ENCODE measurements at places on chromosomes 1 and 21.

GRCh38 chr1:226949401-226949800 lies 9.3 kb downstream of the COQ8A start:
- no peak for DNase-seq

GRCh38 chr21:45916011-45916840 lies 65.3 kb upstream of the COL6A1 start:
- no peak for DNase-seq

DNA sequence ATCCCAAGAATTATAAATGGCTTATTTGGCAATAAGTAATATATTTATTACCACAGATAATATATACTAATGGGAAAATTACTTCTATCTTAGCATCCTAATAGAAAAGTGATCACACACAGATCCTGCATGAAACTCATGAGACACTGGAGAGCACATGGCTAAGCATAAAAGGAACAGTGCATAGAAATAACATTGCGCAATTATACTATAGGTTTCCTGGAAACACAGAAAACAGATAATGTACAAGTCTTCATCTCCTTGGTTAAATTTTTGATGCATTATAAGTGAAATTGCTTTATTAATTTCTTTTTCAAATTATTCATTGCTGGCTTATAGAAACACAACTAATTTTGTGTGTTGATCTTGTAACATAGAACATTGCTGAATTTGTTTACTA lies 210.4 kb downstream of the USH2A start:
- DNase-seq = no peak

DNA sequence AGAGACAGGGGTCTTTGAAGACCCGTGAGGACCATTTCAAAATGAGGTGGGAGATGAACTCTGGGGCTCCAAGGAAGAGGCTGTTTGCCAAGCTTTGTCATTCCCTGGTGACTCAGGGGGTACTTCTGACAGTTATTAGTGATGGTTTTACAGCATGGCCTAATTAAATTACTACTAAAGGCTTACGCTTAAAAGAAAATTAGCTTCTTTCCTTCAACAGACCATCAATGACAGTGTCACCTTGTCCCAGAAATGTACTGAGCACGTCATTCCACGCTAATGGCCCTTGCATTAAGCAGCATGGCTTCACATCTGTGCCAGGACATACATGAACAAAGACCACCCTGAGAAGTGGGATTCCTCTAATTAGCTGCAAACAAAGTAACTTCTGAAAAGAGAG lies 5.1 kb upstream of the UTS2 start:
- no peak for DNase-seq

- DNase-seq = no peak
These were observed 101.5 kb upstream of the TLR5 start for GRCh38 chr1:223244366-223245103.

DNA sequence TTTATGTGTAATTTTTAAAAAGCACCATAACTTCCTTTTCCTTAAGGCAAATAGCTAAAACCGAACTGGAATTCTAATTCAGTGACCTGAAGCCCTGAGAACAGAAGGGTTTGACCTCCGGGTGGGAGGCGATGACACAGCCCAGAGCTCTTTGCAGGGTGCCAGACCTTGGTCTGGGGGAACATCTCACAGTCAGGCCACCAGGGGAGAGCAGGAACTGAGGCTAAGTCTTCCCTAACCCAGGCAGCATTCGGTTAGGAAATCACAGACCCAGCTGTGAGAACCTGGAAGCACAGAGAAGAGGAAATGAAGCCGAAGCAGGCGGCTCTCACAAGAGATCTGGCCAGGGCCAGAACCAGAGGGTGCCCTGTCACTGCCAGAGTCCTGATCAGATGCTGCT lies 444.8 kb downstream of the TTLL7 start:
- no peak for DNase-seq

- no peak for DNase-seq
These were observed 88.5 kb upstream of the GCLM start for GRCh38 chr1:93997756-93998155.

DNA sequence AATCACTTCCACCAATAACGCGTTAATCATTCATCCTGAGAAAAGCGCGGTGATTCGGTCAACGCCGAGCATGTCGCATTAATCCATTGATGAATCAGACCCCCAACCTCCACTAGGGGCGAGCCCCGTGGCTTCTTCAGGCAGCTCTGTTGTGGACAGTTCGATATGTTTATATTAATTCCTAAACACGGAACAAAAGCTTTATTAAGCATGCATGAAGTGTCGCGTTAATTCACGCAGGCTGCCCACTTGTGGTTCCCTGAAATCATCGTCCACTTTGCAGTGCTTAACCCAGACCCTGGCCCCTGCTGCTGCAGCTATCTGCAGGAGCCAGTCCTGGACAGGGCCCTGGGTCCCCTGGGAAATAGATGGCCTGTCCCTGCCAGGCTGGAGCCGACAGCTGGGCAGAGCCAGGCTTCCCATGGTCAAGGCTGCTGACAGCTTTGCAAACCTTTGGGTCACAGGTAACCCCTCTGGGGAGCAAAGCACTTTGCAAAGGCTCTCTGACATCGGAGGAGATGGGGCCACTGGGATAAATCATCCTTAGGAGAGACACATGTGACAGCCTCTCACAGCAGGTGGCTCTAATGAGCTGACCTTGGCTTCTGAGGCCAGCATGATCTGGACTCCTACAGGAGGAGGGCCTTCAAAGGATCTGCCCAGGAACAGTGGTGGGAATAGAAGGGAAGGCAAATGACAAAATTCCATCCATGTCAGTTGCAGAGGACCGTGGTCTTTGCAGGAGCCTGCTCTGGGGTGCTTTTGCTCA lies 137.0 kb upstream of the AJAP1 start:
- DNase-seq = no peak

- no peak for DNase-seq
These were observed 23.4 kb downstream of the PLEKHO1 start for GRCh38 chr1:150173141-150173585.

DNA sequence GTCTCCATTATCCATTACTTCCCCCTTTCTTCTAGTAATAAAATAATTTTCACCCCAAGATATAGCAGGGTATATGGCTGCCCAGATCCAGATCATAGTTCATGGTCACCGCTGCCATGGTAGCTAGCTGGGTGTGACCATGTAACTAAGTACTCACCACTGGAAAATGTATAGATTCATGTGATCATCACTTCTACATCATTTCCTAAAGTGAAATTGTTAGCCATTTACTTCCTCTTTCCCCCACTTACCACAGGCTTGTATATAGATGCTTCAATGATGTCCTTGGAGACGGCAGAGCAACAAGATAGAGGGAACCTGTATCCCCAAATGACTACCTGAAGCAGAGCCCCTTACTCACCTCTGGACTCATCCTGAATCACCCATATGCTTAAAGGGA lies 22.7 kb upstream of the EYA3 start:
- DNase-seq = no peak

DNA sequence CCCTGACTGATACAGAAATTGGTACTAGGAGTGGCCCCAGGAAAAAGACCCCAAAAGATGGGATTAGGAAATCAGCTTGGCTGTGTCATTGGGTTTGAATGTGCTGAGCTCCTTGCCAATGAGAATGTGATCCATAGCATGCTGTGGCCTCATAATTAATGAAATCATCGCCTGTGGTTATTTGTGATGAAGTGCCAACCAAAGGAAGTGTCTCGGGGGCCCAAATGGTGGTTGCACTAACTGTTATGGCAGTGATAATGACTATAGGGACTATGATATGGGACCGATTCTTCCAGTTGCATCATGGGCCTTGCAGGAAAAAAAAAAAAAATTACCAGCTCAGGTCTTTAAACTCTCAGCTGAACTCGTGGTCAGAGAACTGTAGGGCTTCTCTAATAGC lies 15.4 kb upstream of the ZDHHC18 start:
- no peak for DNase-seq

DNA sequence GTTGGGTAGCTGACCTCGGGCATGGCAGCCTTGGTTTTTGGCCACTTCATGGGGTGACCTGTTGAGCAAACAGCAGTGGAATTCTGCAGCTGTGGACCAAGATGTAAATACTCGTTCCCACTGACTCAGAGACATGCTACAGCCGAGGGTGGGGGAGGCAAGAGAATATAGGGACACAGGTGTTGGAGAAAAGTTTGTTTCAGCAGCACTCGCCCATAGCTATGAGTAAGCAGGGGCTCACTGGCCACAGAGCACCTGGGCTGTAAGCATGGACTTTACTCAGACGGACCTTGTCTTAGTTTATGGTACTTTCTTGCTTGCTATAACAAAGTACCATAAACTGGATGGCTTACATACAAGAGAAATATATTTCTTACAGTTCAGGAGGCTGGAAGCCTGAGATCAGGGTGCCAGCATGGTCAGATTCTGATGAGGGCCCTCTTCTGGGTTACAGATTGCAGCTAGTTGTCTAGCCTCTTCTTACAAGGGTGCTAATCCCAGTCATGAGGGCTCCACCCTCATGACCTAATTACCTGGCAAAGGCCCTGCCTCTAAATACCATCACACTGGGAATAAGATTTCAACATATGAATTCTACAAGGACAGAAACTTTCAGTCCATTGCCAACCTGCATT lies 437.2 kb upstream of the DAB1 start:
- no peak for DNase-seq

DNA sequence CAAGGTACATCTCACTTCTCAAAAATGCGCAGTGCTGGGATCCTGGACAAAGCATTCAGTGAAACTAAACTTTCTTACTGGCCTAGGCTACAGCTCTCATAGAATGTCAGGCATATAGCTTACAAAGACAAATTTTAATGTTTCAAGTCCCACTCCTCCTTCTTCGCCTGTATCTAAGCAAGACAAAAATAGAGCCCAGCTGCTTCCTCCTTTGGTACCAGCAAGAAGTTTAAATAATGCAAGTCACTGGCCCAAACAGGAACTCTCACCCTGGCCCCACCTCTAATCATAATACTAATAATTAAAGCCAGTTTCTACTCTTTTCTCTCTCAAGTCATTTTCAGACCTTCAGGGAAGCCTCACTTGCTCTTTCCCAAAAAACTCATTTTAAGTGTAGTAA lies 1267.9 kb downstream of the MRPL39 start:
- DNase-seq = no peak

GRCh38 chr1:75079538-75080290 lies 54.5 kb upstream of the LHX8 start:
- DNase-seq = peak; percentile 16

DNA sequence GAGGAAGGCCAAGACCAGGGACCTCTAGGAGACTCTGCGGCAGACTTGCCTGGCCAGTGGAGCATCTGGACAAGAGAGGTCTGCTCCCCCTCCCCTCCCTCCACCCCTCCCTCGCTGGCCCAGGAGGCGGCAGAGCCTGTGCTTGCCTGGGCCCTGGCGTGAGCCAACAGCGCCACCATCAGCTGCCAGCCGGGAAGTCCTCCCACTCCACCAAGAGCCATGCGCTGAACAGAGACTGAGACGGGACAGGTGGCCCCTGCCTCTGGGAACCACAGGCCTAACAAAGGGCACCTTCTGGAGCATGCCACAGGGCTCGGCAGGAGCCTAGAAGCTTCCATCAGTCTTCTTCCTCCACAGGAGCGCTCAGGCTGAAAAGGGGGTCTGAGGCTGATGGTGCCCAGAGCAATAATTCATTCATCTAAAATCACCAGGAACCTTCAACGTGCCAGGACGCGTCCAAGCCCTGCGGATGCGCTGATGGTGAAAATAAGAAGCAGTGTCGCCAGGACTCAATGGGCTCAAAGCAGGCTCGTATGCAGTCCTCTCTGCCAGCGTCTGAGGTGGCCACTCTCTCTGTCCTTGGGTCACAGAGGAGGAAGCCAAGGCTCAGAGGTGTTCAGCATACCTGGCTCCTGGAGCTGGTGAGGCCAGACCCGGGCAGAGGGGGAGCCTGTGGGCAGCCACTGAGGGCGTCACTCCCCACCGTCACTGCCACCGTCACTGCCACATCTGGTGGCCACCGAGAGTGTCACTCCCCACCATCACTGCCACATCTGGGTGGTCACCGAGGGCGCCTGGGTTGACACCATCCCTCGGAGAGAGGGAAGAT lies 161.2 kb downstream of the NPHP4 start:
- DNase-seq = no peak

GRCh38 chr1:202230939-202231645 lies 37.5 kb downstream of the LGR6 start:
- DNase-seq = no peak

DNA sequence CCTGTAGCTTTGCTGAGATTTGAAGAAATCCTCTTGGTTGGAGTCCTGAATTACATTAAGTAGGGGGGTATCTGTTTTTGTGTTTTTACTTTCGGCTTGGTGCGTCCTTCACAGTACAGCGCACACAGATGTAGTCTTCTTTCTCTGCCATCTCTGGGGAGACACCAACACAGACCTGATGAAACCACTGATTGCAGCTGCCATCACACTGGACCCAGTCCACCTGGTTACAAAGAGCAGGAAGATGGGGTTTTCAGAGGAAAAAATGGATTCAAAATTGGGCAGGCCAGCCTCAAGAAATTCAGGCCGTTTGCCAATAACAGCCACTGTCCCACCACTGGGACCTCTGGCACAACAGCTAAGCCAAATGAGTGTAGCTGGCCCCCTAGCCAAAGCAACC lies 18.7 kb upstream of the SYT2 start:
- DNase-seq = no peak

DNA sequence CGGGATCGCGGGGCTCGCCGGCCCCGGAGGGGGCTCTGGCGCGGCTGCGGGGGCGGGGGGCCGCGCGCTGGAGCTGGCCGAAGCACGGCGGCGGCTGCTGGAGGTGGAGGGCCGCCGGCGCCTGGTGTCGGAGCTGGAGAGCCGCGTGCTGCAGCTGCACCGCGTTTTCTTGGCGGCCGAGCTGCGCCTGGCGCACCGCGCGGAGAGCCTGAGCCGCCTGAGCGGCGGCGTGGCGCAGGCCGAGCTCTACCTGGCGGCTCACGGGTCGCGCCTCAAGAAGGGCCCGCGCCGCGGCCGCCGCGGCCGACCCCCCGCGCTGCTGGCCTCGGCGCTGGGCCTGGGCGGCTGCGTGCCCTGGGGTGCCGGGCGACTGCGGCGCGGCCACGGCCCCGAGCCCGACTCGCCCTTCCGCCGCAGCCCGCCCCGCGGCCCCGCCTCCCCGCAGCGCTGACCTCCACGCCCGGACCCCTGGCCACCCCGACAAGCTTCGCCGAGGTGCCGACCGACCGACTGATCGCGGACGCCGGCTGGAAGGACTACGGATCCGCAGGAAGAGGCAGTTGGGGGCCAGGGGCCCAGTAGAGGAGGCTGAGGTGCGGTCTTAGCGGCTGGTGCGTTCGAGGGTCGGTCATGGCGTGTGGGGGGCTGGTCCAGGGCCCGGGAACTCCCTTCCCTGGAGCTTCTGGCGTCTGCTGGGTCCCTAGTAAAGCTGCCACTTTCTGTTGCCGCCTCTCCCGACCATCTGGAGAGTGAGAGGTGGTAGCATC lies 711 bp downstream of the TRNP1 start:
- no peak for DNase-seq

DNA sequence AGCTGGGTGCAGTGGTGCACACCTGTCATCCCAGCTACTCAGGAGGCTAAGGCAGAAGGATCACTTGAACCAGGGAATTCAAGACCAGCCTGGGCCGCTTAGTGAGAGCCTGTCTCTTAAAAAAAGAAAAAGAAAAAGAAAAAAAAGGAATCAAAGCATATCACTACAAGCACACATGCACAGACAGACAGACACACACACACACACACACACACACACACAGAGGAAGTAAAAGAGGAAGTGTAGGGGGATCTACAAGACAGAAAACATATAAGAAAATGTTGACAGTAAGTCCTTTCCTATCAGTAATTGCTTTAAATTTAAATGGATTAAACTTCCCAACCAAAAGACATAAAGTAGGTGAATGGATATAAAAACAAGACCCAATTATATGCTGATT lies 180.3 kb downstream of the FAF1 start:
- DNase-seq = no peak

All from NCI-H1436 treated with DMSO at 0.1 percent for 48 hours (cell line).